Activated T-cell treated with anti-CD3 and anti-CD28 coated beads for 24 hours (primary cell): ENCODE measurements at places on chromosomes 1 and 21.
A peak's percentile ranks its signal among the peaks of the same experiment; 100 is the strongest.

GRCh38 chr1:38651669-38652068 is 207.9 kb downstream of the RRAGC start:
- no peak for DNase-seq

- DNase-seq: no peak
These were observed 2.8 kb upstream of the BACE2 start for GRCh38 chr21:41164981-41165655.

GRCh38 chr1:110341146-110341871 is 2.1 kb downstream of the RBM15 start:
- no peak for DNase-seq

DNA sequence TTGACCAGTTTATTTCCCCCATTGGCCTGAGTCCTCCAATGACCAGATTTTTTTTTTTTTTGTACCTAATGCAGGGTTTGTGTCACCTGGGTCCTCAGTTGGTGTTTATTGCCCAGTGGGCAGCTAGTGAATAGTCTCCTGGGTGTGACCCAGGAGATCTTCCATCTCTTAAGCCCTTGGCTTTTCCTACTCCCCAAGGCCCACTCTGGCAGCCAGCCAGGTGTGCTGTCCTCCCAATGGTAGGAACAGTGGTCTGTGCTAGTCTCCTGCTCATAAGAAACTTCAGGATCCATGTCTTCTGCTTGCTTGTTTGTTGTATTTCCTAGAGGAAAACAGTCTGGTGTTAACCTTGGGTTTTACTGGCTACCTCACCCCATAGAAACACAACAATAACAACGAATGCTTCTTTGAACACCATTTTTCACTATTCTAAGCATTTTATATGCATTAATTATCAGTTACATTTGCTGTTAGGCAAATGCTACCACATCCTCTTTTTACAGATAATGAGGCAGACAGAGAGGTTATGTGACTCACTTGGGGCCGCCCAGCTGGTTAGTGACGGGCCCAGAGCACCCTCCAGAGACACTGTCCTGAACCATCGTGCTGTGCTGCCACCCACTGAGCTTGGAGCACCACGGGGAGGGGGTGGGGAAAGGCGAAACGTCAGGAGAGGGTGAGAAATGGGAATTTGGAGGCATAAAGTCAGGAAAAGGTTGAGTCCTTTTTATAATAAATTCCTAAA is 107.5 kb downstream of the HIVEP3 start:
- peak; percentile 45 for DNase-seq

- no peak for DNase-seq
These were observed 81.7 kb downstream of the AXDND1 start for GRCh38 chr1:179447489-179447888.

DNA sequence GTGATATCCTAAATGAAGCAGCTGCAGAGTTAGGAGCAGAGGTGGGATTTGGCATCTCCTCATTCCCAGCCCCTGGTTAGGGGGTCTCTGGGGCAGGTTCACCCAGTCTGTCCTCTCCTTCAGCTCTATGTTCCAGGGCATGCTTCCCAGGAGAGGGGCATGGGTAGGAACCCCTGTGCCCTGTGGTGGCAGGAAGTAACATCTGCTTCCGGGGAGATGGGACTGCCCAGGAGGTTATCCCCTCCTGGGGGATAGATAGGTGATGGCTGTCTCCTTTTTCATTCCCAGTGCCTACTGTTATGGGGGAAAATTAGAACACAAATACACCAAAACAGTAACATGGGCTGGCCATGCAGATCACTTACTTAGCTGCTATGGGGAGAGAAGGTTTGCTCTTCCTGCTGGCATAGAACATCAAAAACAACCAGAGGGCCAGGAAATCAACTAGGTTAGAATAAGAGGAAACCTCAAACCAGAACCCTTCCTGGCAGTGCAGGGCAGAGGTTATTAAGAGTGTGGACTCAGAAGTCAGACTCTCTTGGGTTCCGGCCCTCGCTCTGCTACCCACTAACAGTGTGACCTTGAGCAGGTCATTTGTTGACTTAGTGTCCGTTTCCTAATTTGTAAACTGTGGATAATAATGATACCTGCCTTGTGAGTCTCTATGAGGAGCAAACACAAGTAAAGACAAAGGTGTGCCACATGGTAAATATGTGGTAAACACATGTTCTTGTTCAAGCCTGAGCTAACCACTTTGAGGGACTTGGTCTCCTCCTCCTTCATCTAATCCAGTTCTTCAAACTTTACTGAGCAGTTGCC is 157.8 kb upstream of the JUN start:
- DNase-seq: no peak

GRCh38 chr1:44790968-44791801 is 3.2 kb upstream of the BEST4 start:
- DNase-seq: no peak

GRCh38 chr1:40858856-40859416 is 3.2 kb downstream of the CITED4 start:
- no peak for DNase-seq

- no peak for DNase-seq
These were observed 11.1 kb downstream of the MTHFR start for GRCh38 chr1:11794446-11795237.

DNA sequence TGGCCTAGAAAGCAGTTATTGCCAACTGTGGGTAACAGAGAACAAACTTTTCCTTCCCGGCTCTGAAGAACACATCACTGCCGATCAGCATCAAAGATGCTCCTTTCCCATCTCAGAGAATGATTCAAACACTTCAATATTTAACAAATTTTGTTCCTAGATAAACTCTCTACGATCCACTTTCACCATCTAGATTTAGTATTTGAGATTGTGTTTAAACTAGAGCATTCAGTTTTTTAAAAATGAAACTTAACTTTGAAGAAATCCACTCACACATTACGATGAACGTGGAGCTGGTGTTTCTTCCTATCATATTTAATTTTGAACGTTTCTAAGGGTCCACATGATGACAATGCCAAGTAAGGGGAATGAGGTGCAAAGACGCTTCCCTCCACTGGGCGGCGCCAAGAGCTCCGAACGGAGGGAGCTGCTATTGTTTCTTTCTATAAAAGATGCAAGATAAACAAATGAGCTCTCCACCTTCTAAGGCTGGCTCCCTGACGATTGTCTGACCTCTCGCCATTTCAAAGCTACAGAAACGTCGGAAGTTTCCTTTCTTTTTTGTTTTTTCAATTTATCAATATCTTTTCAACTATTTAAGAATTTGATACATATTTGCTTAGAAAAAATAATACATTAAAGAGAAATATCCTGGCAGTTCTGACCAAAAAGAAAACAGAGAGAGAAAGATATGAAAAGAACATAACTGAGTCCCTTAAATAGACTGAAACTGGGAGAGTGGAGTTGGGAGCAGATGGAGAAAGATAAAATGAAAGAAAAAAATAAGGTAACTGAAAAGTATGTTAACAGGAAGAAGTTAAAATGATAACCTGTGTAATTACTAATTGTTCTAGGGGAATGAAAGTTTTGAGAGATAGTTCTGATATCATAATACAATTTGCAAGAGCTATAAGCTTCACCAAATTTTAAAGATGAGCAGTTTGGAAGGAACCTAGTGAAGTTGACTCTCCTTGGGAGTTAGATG is 4.4 kb upstream of the BARHL2 start:
- peak; percentile 29 for DNase-seq

DNA sequence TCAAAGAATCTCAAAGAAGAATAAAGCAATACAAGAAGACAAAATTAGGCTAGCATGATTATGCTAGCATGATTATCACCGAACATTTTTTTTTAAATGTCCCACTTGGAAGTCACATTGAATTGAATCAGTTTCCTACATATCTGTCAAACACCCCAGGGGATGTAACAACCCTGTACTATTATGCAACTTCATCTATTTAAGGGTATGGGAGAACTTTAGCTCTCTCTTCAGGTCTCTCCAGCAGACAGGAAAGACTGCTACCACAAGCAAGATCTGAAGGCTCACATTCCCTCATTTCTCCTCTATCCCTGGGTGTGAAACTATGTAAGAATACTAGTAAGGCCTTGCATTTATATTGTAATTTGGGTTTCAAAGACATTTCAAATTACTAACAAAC is 52.8 kb downstream of the EDEM3 start:
- no peak for DNase-seq

DNA sequence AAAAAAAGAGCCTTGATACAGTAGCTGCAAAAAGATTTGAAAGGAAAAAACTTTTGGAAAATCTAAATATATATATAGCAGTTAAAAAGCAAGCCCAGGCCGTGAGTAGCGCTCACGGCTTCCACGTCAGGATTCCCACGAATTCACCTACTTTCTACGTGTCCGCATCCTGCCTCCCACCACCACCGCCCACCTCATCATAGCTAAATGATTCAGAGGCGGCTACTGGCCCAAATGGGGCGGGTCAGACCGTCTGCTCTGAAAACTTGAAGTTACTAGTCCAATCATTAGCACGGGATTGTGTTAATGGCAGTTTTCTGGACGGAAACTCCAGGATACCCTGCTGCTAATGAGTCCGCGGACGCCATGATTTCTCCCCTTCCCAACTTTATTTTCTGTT is 1.3 kb upstream of the CCSAP start:
- no peak for DNase-seq

DNA sequence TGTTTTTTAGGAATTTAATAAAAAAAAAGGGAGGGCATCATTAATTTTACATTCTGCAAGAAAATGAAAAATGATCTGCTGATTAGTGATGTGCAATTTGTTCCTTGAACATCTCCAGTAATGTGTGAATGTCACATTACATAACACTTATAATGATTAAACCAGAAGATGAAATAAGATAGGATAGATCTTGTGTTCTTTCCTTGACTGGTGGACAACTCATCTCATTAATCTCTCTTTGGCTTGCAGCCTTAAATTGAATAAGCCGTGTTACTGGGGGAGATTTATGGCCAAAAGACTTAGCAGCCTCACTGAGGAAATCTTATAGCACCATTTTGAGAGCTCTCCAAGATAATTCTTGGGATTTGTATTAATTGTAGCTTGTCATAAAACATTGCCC is 217.2 kb downstream of the ST6GALNAC3 start:
- no peak for DNase-seq

DNA sequence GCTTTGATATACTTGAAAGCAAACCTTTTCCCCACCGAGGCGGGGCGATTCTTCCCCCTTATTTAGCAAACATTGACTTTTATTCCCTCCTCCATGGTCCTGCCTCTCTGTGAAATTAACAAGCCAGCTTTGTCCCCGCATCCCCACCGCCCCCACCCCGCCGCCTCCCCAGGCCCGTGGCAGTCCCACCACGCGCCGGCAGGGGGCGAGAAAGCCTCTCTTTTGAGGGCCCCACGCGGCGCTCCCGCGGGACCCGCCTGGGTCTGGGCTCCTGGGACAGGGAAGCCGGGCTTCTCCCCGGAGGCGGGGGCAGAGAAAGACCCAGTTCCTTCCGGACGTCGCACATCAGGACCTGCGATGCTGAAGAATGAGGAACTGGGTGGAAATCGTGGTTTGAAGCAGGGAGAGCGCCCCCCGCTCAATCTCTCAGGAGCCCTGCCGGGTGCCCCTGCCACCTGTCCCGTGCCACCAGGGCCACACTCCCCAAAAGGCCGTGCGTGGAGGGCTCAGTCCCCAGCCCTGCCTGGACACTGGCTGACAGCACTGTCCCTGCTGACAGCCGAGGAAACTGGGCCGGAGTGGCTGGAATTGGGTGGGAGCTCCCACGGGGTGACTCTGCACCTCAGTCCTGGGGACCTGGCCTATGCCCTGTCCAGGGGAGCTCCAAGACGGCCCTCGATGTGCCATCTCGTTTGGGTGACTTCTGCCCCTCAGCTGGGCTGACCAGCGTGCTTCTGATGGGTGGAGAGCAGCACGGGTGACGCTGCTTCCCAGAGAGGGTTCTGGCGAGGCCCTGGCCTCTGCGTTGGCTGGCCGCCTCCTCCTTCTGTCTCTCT is 8.6 kb upstream of the ACTRT2 start:
- peak; percentile 29 for DNase-seq

DNA sequence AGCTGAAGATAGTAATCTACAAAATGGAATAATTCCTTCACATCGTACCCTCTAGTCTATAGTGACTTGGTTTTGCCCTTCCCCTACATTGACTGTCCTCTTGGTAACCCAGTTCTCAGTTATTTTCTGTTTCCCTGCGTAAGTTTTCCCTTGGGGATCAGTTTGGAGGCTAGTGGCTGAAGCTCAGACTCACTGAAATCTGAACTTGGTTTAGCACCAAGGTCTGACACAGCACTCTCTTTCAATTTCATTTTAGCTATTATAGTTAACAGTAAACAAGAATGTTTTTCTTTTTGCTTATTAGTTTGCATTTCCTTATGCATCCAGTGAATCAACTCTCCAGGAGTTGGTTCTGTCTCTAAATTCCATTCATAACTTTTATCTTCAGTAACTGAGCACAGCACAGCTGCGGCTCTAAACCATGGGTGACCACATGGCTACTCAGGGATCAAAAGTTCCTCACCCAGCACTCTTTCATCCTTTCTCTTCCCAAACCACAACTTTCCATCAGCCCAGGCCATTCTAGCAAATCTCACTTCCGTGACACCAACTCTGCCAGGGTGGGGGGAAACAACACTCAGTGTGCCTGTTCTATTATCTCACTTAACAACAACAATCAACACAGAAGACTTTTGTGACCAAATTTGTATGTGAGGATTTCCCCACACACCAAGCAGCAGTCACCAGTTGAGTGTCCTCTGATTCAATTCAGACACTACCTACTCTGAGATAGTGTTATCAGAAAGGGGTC is 17.6 kb upstream of the IFI6 start:
- DNase-seq: no peak

GRCh38 chr21:41830764-41831452 is 48.2 kb downstream of the PRDM15 start:
- no peak for DNase-seq

DNA sequence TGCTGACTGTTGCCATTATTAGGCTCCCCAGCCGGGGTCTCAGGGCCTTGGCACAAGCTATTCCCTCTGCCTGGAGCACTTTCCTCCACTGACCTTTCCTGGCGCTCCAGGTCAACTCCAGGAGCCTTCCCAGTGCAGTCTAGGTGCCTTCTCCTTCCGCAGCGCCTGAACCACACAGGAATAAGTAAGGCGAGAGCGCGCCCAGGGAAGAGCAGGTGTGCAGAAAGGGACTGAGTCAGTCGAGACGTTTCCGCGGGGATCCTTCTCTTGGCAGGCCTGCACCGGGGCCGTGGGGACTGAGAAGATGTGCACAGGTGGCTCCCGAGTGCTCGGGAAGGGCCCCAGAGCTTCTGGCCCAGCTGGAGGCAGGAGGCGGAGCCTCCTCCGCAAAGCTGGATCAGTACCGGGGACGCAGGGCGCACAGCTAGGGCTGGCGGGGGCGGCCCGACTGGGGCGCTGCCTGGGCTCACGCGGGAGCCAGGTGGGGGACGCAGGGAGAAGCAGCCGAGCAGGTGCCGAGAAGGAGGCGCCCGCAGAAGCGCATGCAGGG is 765 bp upstream of the BMP8A start:
- no peak for DNase-seq
